ENCODE measurements at places on chromosomes 6 and 20.

DNA sequence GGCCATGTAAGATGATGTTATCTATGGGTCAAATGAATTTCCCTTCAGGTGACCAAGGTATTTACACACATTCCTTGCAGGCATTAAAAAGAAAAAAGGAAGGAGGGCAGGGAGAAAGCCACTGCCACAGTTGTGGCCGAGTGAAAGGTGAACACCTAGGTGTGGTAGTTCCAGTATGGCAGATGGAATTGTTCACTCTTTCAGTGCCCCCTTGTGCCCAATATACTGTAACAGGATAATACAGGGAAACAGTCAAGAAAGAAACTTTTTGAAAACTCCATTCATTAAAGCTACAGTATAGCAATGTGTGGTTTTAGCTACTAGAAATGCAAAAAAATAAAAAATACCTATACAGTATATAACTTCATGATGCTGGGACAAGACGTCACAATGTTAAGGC lies 52.1 kb downstream of the BMP2 start:
- DNase-seq: peak; percentile 42

- no peak for DNase-seq
These were observed 36.5 kb downstream of the MAFB start for GRCh38 chr20:40652441-40652987.

DNA sequence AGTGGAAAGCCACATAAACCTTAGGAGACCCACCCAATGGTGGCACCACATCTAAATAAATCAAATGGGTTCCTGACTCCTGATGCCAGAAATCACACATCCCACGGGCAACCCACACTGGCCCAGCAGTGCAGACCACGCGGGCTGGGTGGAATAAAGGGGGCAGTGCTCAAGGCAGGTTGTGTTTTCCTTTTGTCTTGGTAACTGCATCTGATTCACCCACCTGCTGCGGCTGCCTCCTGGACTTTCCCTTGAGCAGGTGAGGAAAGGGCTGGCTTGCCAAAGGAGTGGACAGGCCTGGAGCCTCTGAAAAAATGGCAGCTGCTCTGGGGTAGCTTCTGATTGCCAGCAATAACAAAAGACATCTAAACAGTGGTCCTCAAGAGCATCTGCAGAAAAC lies 119.5 kb upstream of the KCNK16 start:
- no peak for DNase-seq

- no peak for DNase-seq
These were observed 52.7 kb downstream of the PYGB start for GRCh38 chr20:25300496-25301170.

- DNase-seq: no peak
These were observed 516.7 kb downstream of the CBLN4 start for GRCh38 chr20:55488593-55488992.

DNA sequence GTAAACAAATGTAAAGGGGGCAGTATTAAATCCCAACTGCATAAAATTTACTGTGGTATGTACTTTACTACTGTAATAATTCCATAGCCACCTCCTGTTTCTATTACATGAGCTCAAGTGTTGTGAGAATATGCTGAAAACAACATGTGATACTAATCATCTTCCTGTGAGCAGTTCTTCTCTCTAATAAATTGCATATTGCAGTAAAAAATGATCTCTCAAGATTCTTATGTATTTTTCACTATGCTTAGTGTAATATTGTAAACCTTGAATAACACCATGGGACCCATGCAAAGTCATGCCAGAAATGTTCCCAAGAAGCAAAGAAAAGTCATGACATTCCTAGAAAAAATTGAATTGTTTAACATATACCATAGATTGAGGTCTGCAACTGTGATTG lies 133.0 kb upstream of the ATXN1 start:
- DNase-seq: no peak

Measured in SHP77 treated with DMSO at 0.1 percent for 48 hours (cell line).